ENCODE measurements at places on chromosomes 2 and 18.

- DNase-seq: no peak
Measured at GRCh38 chr2:37802899-37803379, 122.1 kb upstream of the RMDN2 start.

GRCh38 chr2:21422050-21422449, 298.3 kb downstream of the TDRD15 start:
- DNase-seq: no peak

GRCh38 chr2:237091779-237092436, 6.2 kb downstream of the COPS8 start:
- DNase-seq: no peak

DNA sequence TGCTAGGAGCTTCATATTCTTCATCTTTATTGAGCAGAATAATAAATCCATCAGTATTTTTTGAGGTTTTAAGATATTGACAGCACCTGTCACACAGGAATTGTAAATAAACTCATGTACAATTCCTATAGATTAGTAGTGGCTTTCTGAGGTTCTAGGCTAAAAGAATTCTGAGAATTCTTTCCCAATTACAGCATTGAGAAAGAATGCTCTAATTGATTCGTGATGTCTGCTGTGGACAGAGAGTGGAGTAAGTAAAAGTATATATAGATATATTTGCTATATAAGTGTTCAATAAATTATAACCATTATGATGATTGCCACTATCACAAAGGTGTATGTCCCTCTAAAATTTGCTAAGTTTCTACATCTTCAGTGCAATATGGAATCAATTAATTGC, 186.5 kb upstream of the NRP2 start:
- DNase-seq: no peak

- no peak for DNase-seq
Measured at GRCh38 chr2:239775623-239776435, 249.3 kb downstream of the NDUFA10 start.

GRCh38 chr2:212683346-212684097, 144.9 kb upstream of the ERBB4 start:
- DNase-seq: no peak

- no peak for DNase-seq
Measured at GRCh38 chr2:176187899-176188773, at the start of gene HOXD1. TSS of gene HOXD1 (plus strand) at chr2:176188668. CDS start at chr2:176188802, 134 bp downstream.

DNA sequence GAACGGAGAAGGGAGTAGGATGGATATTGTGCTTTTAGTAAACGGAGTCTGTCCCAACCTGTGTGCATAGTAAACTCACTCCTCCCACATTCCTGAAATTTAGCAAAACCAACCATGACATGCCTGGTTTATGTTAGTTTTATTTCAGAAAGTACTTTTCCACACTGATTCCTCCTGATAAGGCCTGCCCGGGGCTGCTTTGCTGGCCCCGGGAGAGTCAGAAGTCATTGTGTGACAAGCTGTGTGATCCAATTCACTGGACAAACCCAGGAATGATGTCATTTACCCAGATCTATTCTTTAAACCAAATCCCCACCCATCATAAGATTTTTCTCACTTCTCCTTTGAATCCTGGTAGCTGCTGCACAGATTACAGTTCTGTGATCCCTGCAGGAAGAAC, 109.0 kb downstream of the SETBP1 start:
- DNase-seq: no peak

- no peak for DNase-seq
Measured at GRCh38 chr2:171185941-171186340, 25.2 kb upstream of the TLK1 start.

- DNase-seq: peak; percentile 14
Measured at GRCh38 chr2:127623388-127624319, 22.3 kb upstream of the GPR17 start.

- DNase-seq: no peak
Measured at GRCh38 chr2:144894612-144895599, 375.0 kb upstream of the ZEB2 start.

DNA sequence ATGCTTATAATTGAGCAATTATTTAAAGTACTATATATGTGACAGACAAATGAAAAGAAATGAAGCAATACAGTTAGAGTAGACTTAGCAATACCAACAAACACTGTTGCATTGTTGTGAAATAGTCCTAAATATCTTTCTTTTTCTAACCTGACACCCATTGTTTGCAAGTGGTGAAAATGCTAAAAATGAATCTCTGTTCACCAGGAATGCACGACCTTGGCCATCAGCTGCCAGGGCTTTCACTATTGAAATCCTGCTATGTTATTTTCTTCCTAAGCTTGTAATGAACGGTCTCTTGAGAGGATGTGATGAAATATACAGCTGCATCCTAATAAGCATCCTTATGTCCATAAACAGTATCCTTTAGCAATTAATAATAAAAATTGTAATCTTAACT, 136.2 kb upstream of the MGAT5 start:
- no peak for DNase-seq

GRCh38 chr2:12363569-12363968, 353.2 kb upstream of the TRIB2 start:
- no peak for DNase-seq

- DNase-seq: peak; percentile 34
Measured at GRCh38 chr2:215269397-215270117, 42.3 kb upstream of the ATIC start.

- no peak for DNase-seq
Measured at GRCh38 chr18:4016391-4017049, 438.6 kb downstream of the DLGAP1 start.

GRCh38 chr2:68441179-68441993, 25.7 kb downstream of the FBXO48 start:
- peak; percentile 92 for DNase-seq

- DNase-seq: peak; percentile 39
Measured at GRCh38 chr2:71064754-71065621, 3.5 kb upstream of the NAGK start.

Data from CD4-positive, alpha-beta T cell treated with Interleukin-15 for 1 hour (primary cell).